ENCODE measurements at places on chromosomes 11 and 22. TPM values are rescaled to one million over a fixed set of nuclear protein-coding genes. Genes with fewer than 3 reads are reported as not detected.

DNA sequence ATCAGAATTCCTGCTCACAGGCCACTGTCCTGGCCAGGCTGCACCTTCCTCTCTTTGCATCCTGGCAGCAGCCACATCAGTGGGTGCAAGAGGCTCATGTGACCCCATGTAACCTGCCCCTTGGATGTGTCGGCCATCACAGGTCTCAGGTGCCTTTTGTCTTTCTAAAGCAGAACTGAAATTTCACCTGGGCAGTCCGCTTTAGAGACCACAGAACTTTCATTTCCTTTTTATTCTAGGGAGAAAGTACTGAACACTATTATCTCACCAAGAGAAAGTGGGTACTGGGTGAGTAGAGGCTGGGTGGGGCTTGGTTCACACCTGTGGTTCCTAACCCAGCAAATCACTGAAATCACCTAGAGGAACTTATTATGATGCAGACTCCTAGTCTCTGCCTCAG lies 51.7 kb upstream of the NUP160 start:
- no peak for DNase-seq

GRCh38 chr22:43533156-43533530 lies 121.3 kb downstream of the MPPED1 start:
- no peak for DNase-seq

DNA sequence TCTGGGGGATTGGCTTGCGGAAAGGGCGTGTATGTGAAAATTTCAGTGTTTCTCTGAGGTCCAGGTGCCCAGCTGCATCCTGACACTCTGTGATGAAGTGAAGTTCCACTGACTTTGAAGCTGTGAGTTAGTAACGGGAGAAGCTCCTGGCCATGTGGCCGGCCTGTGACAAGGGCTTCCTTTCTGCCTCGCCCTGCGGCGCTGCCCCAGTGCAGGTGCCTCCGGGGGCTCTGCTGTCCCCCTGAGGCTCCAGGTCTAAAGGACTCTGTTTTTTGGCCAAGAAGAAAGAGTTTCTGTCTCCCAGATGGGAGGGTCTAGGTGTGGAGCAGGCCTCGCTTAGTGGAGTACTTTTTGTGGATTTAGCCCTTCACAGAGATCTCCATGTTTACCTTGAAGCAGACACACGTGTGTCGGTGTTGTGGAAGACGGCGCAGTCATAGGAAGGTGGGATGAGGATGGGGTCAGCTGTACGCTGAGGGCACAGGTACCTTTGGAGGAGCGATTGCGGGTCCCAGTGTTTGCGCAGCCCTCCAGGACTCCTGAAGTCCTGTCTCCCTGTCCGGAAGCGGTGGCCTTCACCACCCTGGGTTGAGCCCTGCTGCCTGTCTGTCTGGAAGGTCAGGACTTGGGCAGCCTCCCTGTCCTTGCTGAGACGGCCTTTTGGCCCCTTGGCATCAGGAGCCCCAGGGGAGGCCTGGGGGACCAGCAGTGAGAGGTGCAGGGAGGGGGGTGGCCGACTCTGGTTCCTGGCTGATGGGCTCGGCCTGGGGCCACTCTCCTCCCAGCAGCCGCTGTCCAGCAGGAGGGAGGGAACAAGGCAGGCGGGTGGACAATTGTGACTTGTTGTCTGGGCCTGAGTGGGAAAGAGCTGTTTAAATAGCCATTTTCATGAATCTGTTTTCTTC lies 1249.3 kb downstream of the BRD1 start:
- no peak for DNase-seq

- peak; percentile 63 for DNase-seq
Measured at GRCh38 chr11:76839311-76839710, 21.4 kb upstream of the ACER3 start.

DNA sequence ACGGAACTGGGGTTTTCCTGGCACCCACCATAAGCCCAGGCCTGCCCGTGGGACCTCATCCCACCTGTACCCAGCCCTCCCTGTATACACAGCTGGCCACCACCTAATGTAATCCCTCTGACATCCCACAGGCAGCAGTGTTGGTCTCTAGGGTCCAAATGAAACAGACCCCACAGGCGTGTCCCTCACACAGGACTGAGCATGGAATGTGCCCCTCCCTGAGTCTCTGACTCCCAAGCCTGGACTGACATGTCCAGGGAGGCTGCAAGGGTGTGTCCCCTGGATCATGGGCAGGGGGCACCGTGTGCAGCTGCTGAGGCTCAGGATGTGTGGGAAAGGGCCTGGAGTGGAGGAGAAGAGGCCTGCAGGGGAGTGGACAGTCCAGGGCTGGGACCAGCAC lies 50.6 kb upstream of the PPARA start:
- no peak for DNase-seq

GRCh38 chr11:113023228-113023627 lies 62.0 kb downstream of the NCAM1 start:
- no peak for DNase-seq

- no peak for DNase-seq
Measured at GRCh38 chr22:23287136-23288095, 107.1 kb downstream of the BCR start.

DNA sequence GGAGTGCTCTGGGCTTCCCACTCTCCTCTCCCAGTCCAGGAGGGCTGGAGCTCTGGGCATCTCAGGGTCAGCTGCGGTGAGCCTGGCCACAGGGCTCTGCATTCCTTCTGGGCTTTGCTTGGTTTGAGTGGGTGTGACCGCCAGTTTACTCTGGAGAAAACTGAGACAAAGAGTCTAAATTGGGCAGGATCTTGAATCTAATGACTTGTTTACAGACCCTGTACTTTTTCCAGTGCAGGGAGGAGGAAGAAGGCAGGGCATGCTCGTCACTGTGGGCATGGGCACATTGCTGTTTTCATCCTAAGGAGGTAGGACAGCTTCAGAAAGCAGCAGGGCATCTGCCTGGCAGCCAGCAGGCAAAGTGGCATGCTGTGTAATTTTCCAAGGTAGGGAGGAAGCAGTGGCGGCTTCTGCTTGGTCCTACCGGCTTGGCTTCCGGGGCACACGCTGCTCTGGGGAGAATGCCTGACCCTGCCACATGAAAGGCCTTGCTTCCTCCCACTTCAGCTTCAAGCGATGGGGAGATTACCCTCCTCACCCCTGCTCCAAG lies 22.9 kb downstream of the FLI1 start:
- DNase-seq, result no peak

DNA sequence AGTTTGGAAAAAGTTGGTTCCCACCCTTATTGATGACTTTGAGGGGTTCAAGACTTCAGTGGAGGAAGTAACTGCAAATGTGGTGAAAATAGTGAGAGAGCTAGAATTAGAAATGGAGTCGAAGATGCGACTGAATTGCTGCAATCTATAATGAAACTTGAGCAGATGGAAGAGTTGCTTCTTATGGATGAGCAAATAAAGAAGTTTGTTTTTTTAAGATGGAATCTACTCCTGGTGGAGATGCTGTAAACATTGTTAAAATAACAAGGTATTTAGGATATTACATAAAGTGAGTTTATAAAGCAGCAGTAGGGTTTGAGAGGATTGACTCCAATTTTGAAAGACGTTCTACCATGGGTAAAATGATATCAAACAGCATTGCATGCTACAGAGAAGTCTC lies 64.2 kb upstream of the GRK2 start:
- DNase-seq, result no peak

DNA sequence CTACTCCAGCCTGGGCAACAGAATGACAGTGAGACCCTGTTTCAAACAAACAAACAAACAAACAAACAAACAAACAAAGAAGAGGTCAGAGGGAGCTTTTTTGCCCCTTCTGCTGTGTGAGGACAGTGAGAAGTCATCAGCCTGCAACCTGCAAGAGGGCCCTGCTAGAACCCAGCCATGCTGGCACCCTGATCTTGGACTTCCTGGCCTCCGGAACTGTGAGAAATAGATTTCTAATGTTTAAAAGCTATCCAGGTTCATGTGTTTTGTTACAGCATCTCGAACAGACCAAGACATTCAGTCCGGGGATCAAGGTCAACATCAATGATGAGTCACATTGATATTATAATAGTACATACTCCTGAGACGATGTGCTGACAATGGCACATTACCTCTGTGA lies 41.4 kb upstream of the GRAMD1B start:
- DNase-seq, result no peak

DNA sequence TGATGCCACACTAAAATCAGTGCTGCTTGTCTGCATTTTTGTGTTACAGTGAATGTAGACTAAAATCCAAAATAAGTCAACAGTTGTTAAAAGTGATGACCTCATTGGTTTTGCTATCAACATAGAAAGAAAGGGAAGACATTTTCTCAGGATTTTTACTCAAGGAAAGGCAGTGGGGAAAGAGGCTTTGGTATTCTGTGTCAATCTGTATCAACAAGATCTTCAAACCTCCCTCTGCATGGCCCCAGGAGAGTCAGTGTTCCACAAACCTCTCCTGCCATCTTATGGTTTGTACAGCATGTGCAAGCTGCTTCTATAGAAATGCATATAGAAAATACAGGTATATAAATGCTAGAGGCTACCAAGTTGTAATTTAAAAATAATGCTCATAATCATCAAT lies 13.8 kb upstream of the OR51M1 start:
- DNase-seq, result no peak

DNA sequence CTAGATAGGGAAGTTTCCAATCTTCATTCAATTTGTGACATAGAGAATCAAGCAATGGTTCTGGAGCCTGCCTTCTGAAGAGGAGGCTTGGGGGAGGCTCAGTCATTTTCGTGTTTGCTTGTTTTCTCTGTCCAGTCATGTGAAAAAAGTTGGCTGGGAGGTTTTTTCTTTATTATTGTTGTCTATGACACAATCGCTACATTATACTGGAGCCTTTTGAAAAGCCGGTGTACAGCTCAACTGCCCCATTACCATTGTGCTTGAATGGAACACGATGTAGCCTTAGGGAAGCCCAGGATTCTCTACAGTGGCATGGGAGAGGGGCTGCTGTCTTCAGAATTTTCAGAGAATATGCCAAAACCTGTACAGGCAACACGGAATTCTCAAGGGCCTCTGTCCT lies 57.9 kb upstream of the NCAM1 start:
- DNase-seq, result no peak

- no peak for DNase-seq
Measured at GRCh38 chr11:31096191-31096805, 273.2 kb downstream of the DCDC1 start.

DNA sequence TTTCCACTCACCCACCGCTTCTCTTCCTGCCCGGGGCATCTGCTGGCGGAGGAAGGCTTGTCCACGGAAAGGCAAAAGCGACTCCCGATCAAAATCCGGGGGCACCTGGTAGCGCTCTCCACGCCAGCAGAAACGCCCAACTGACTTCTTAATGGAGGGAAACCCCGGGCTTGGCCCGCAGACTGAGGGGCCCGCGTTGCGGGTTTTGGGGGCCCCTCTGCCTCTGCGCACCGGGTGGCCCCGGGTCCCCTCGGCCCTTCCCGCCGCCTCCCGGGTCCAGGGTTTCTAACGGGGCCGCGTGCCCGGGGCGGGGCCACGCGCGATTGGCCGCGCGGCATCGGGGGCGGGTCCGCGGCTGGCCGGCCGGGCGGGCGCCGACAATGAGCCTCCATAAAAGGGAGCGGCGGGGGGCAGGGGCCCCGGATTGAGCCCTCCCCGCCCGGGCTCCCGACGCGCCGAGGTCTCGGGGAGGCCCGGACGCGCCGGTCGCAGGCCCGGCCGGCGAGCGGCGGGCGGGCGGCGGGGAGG lies at the start of gene SPINDOC:
Gene SPINDOC (plus strand): TSS at position 422 of the 528 bp plus-strand sequence. CDS start 231 bp downstream, outside the sequence.
- peak; percentile 81 for DNase-seq

GRCh38 chr11:33869481-33870422 lies 22.1 kb downstream of the LMO2 start:
- peak; percentile 49 for DNase-seq

DNA sequence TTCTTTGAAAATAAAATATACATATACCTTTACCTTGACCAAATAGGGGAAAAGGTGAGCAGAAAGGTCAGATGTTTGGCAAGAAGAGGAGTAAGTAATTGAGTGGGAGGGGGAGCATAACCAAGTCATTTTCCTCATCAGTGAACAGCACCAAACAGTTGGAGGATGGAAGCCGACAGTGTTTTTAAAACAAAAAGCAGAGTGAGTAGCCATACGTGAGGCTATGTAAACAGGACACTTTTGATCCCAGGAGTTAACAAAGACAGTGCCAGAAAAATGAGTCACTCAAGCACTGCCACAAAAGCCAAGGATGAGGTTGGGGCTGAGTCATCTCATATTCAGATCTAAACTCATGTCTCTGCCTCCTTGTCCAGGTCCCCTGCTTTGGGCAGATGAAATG lies 734.7 kb downstream of the KCNA4 start:
- DNase-seq, result no peak

Gene ABCC8
- 4.7 TPM for total RNA-seq

Gene CARD16
- total RNA-seq, result 40.2 TPM

Gene GLYAT
- total RNA-seq, result not detected

Gene RASL10A
- total RNA-seq, result 1.3 TPM

Gene FDXACB1
- total RNA-seq, result 2.1 TPM

Gene SMTNL1
- not detected for total RNA-seq

Gene PACSIN3
- total RNA-seq, result 11.2 TPM

All from colonic mucosa (tissue), 4 donors.